ENCODE measurements at places on chromosomes 2 and 18. TPM values are rescaled to one million over a fixed set of nuclear protein-coding genes. Genes with fewer than 3 reads are reported as not detected.
A peak's percentile ranks its signal among the peaks of the same experiment; 100 is the strongest.

- H3K4me1 ChIP-seq = peaks cover 28% of the 10 kb centered on the region
- no peak overlapping the region for H3K27ac ChIP-seq
- H3K4me3 ChIP-seq = no peak overlapping the region
- no peaks in the 10 kb centered on the region for H3K36me3 ChIP-seq
- no peaks in the 10 kb centered on the region for H3K27me3 ChIP-seq
- DNase-seq = no peak
Observed at GRCh38 chr2:69721022-69721421, 20.9 kb upstream of the ANXA4 start.

Gene TGFA
- 2.6 TPM for total RNA-seq

Gene PSMD14
- 92.2 TPM for total RNA-seq

DNA sequence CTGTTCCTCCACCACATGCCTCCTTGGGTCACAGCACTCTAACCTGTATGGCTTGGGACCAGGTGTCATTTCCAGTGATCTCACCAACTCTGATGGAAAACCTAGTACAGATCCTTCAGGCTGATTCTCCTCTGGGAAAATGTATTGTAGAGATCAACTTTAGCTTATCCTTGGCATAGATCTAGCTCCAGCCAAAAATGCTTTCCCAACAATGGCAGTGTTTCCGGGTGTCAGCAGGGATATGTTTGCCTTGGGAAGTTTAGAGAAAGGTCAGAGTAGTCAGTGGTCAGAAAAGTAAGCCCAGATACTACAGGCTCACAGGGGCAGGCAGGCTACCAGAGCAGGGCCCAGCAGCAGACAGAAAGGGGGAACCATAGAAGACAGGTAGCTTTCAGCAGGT, 73.6 kb downstream of the CD8B2 start:
- peaks cover 10% of the 10 kb centered on the region for H3K36me3 ChIP-seq
- no peaks in the 10 kb centered on the region for H3K27me3 ChIP-seq
- no peak overlapping the region for H3K27ac ChIP-seq
- DNase-seq = no peak
- no peak overlapping the region for H3K4me3 ChIP-seq

Gene GALNT5
- total RNA-seq = 0.14 TPM

Gene AP1S3
- total RNA-seq = 25.5 TPM

Gene TUBA3E
- 0.66 TPM for total RNA-seq

DNA sequence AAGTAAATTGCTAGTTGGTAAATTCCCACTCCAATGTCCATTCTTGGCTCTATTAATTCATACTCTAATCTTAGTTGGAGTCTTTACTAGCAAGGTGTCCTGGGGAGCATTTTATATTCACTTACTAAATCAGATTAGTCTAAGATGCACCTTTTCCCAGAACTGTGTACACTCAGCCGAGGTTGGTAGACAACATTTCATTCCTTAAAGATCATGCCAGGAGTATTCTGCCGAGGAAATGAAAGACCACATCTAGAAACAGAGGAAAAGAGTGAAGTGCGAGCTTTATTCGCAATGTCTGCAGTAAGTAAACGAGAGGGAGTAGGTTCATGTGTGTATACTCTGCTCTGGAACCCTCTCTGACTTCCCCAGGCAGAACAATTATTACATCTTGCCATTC, 14.6 kb upstream of the KYNU start:
- no peaks in the 10 kb centered on the region for H3K4me1 ChIP-seq
- no peaks in the 10 kb centered on the region for H3K27me3 ChIP-seq
- H3K27ac ChIP-seq = no peak overlapping the region
- no peaks in the 10 kb centered on the region for H3K36me3 ChIP-seq
- no peak for DNase-seq

DNA sequence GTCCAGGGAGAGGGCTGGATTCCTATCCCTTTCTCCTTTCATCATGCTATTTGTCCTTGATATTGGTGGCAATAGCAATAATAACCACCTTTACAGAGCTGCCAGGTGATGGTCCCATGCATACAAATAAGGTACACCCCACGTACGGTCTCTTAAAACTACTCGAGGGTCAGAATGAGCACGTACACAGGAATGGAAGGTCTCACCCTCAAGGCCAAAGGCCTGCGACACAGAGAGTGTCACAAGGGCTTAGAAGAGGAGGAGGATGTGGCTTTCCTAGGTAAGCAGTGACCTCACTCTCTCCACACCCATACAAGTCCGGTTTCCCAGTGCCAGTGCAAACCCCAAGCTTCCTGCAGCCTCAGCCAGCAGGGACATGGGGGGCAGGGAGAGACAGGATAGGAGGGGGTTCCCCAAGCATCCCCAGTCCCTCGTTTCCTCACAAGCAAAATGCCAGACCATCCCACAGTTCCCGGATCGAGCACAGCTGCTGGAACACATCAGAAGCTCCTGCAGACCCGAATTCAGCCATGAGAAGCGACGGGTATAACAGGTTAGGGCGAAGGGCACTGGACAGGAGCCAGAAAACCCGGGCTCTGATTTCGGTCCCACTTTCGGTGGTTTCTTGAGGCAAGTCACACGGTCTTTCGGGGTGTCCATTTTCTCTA, 49.2 kb downstream of the PLB1 start:
- H3K4me1 ChIP-seq = no peaks in the 10 kb centered on the region
- no peak for DNase-seq
- H3K4me3 ChIP-seq = no peak overlapping the region
- H3K27ac ChIP-seq = no peak overlapping the region

DNA sequence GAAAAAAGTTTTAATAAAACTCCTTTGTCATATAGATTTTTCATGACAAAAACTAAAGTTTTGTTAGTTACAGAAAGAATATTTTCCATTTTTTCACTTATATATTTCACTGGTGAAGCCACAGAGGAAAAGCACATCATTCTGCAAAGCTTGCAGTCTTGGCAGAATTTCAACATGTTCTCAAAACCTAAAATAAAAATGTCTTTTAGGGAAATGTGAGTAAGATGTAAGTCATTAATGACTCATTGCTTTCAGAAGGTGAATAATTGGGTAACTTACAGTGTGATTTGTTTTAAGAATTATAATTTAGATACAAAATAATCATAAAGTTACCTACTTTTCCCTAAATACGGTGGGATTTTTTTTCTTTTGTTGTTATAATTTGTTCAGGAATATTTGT, 43.4 kb upstream of the TNFRSF11A start:
- DNase-seq = no peak
- no peaks in the 10 kb centered on the region for H3K27me3 ChIP-seq
- H3K4me3 ChIP-seq = no peak overlapping the region

GRCh38 chr2:120818441-120818920, 82.8 kb downstream of the GLI2 start:
- peaks cover 36% of the 10 kb centered on the region for H3K4me1 ChIP-seq
- H3K4me3 ChIP-seq = no peak overlapping the region
- H3K27me3 ChIP-seq = no peaks in the 10 kb centered on the region
- DNase-seq = no peak
- no peak overlapping the region for H3K27ac ChIP-seq

GRCh38 chr2:142130111-142131009, 456 bp downstream of the LRP1B start:
- H3K4me1 ChIP-seq = peaks cover 20% of the 10 kb centered on the region
- H3K27ac ChIP-seq = no peak overlapping the region
- no peaks in the 10 kb centered on the region for H3K36me3 ChIP-seq
- DNase-seq = peak; percentile 88
- H3K4me3 ChIP-seq = peak overlapping the region; percentile 75

Gene NTSR2
- total RNA-seq = not detected

Gene CYRIA
- total RNA-seq = 3.9 TPM

DNA sequence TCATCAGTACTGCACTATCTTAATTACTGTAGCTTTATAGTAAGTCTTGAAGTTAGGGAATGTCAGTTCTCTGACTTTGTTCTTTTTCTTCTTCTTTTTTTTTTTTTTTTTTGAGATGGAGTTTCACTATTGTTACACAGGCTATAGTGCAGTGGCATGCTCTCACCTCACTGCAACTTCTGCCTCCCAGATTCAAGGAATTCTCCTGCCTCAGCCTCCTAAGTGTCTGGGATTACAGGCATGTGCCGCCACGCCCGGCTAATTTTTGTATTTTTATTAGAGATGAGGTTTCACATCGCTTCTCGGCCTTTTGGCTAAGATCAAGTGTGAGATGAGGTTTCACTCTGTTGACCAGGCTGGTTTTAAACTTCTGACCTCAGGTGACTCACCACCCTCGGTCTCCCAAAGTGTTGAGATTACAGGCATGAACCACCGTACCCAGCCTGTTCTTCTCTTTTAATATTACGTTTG, 41.9 kb upstream of the TANC1 start:
- H3K4me1 ChIP-seq = peaks cover 25% of the 10 kb centered on the region
- no peaks in the 10 kb centered on the region for H3K27me3 ChIP-seq
- no peaks in the 10 kb centered on the region for H3K36me3 ChIP-seq
- no peak overlapping the region for H3K27ac ChIP-seq

DNA sequence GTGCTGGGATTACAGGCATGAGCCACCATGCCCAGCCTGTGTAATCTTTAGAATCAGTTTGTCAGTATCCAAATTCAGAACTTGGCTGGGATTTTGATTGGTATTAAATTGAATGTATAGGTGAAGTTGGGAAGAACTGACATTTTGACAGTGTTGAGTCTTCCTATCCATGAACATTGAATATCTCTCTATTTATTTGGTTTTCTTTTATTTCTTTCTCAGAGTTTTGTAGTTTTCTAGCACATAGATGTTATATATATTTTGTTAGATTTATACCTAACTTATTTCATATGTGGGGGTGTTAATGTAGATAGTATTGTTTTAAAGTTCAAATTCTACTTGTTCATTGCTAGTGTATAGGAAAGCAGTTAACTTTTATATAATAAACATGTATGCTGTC, 31.5 kb downstream of the CEP192 start:
- no peaks in the 10 kb centered on the region for H3K4me1 ChIP-seq
- no peak overlapping the region for H3K4me3 ChIP-seq
- peaks cover 4% of the 10 kb centered on the region for H3K36me3 ChIP-seq
- no peak for DNase-seq

DNA sequence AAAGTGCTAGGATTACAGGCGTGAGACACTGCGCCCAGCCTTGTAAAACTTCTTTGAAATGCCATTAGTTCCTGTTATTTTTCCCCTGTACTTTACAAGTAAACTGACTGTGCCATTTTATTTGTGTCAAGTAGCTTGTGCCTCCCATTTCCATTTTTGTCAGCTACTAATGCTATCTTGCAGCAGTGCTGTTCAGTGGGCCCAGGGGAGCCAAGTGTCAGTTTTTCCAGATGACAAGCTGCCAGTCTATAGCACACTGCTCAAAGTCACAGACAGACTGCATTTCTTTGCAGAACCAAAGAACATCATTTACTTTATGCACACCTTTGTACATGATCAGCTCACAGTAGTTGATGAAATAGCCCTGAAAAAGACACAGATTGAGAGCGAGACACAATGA, 901.3 kb upstream of the CDH2 start:
- no peaks in the 10 kb centered on the region for H3K36me3 ChIP-seq
- H3K27ac ChIP-seq = no peak overlapping the region
- H3K27me3 ChIP-seq = no peaks in the 10 kb centered on the region
- DNase-seq = no peak
- H3K4me3 ChIP-seq = no peak overlapping the region

DNA sequence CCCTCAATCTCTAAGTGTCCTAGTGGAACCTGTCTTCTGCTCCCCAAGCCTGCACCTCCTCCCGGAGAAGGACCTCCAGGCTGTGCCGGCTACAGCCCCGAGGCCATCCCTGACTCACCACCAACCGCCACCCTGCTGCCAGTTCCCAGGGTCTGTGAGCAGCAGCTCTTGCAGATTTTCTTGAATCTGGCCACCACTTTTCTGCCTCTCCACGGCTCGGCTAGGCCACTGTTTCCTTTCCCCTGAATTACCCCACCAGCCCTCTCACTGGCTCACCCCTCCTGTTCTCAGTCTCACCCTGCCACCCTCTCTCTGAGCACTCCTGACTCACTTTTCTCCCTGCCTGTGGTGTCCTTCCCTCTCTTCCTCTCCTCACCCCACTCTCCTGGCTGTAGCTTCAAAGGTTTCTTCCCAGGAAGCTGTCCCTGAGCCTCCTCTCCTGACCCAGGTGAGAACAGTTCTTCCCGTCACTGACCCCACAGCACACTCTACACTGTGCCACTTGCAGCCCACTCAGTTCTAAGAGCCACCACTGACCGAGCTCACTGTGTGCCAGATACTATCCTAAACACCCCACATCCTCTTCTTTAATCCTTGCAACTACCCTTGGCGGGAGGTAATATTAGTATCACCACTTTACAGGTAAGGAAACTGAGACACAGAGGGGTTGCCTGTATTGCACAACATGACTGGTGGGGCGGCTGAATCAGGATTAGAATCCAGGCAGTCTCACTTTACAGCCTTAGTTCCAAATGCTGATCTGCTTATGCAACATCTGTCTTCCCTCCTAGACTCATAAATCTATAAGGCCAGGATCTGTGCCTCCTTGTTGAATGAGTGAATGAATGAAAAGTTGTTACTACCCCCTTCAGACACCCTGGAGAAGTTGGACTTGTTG, 111.6 kb downstream of the SMAD7 start:
- DNase-seq = no peak
- H3K4me1 ChIP-seq = peaks cover 5% of the 10 kb centered on the region
- H3K36me3 ChIP-seq = no peaks in the 10 kb centered on the region

GRCh38 chr18:70326255-70326654, 37.4 kb downstream of the SOCS6 start:
- no peak overlapping the region for H3K4me3 ChIP-seq
- H3K27me3 ChIP-seq = no peaks in the 10 kb centered on the region
- no peaks in the 10 kb centered on the region for H3K36me3 ChIP-seq

DNA sequence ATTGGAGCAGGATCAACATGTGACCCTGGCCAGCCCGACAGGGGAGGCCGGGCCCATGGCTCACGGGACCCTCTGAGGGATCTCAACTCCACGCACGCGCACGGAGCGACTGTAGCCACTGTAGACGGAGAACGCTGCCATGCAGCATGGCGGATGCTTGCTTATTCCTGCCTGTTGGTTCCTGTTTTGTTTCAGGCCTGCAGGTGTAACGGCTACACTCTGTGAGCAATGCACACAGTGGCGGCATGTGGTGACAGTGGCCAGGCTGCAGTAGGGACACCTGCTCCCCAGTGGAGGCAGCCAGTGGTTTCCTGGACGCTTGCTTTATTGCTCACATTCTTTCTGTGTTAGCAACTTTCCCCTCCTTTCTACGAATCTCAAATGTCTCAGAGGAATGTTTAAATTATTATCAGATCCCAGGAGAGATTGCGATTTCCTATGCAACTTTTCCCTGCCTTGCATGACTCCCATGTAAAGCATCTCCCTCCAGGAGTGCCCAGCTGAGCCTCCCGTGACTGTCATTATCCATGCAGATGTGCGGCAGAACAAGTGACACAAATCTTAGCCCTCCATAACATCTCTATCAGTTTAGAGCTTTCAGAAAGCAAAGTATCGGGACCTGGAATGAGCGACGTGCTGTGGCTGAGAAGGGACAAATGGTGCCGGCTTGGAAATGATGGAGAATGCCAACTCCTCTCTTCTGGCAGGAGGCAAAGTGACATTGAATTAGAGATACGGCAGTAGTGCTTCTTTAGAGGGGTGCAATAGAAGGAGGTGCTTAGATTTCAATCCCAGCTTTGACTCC, 209.7 kb downstream of the ASB1 start:
- H3K36me3 ChIP-seq = no peaks in the 10 kb centered on the region
- H3K27ac ChIP-seq = no peak overlapping the region
- no peak for DNase-seq
- no peak overlapping the region for H3K4me3 ChIP-seq
- H3K27me3 ChIP-seq = no peaks in the 10 kb centered on the region

Gene SPATA3
- total RNA-seq = not detected

- H3K4me1 ChIP-seq = no peaks in the 10 kb centered on the region
- DNase-seq = no peak
- H3K27ac ChIP-seq = no peak overlapping the region
- H3K27me3 ChIP-seq = no peaks in the 10 kb centered on the region
Observed at GRCh38 chr2:227608561-227609338, 5.9 kb downstream of the SCYGR3 start.

- no peaks in the 10 kb centered on the region for H3K4me1 ChIP-seq
- DNase-seq = no peak
- no peaks in the 10 kb centered on the region for H3K27me3 ChIP-seq
- H3K36me3 ChIP-seq = no peaks in the 10 kb centered on the region
- no peak overlapping the region for H3K4me3 ChIP-seq
- no peak overlapping the region for H3K27ac ChIP-seq
Observed at GRCh38 chr2:19753314-19753713, 148.5 kb downstream of the TTC32 start.
